ENCODE measurements at places on chromosomes 4 and X.

GRCh38 chrX:97199501-97199900 lies 315.8 kb downstream of the RPA4 start:
- H3K4me1 ChIP-seq = no peaks in the 10 kb centered on the region
- DNase-seq = no peak
- H3K4me3 ChIP-seq = no peak overlapping the region

DNA sequence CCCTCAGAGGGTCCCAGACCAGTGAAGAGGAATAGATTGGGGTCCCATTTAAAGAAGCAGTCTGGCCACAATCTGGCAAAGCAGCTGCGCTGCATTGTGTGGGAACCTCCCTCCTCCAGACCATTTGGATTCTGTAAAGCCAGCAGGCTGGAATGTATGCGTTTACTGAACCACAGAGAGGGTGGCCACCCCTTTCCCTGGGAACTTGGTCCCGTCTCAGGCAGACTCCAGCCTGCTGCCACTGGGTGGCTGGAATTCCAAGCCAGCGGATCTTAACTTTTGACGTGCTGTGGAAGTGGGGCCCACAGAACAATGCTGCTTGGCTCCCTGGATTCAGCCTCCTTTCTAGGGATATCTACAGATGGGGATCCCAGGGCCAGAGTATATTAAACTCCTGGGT lies 307.2 kb downstream of the DACH2 start:
- no peak overlapping the region for H3K27ac ChIP-seq
- no peak for DNase-seq
- H3K27me3 ChIP-seq = no peaks in the 10 kb centered on the region
- H3K4me1 ChIP-seq = no peaks in the 10 kb centered on the region

- H3K4me3 ChIP-seq = no peak overlapping the region
- H3K36me3 ChIP-seq = no peaks in the 10 kb centered on the region
- H3K27me3 ChIP-seq = no peaks in the 10 kb centered on the region
- DNase-seq = no peak
- no peaks in the 10 kb centered on the region for H3K4me1 ChIP-seq
These were observed 592.0 kb upstream of the GALNTL6 start for GRCh38 chr4:171221181-171221580.

- no peaks in the 10 kb centered on the region for H3K27me3 ChIP-seq
- H3K4me1 ChIP-seq = no peaks in the 10 kb centered on the region
- peaks cover 90% of the 10 kb centered on the region for H3K36me3 ChIP-seq
- no peak for DNase-seq
- H3K27ac ChIP-seq = no peak overlapping the region
- no peak overlapping the region for H3K4me3 ChIP-seq
These were observed 17.2 kb downstream of the FLNA start for GRCh38 chrX:154357205-154357604.

Measured in common myeloid progenitor, CD34-positive (primary cell).